ENCODE measurements at places on chromosomes 6 and 20. TPM values are rescaled to one million over a fixed set of nuclear protein-coding genes. Genes with fewer than 3 reads are reported as not detected.

MCM8 gene
- 9.3 TPM for polyA plus RNA-seq

ZNF831 gene
- polyA plus RNA-seq: 0.18 TPM

BHLHE23 gene
- not detected for polyA plus RNA-seq

- peak; percentile 64 for DNase-seq
Observed at GRCh38 chr6:71103641-71104040, 146.8 kb upstream of the B3GAT2 start.

GRCh38 chr6:85945459-85946185 lies 302.9 kb upstream of the SYNCRIP start:
- DNase-seq: no peak

DNA sequence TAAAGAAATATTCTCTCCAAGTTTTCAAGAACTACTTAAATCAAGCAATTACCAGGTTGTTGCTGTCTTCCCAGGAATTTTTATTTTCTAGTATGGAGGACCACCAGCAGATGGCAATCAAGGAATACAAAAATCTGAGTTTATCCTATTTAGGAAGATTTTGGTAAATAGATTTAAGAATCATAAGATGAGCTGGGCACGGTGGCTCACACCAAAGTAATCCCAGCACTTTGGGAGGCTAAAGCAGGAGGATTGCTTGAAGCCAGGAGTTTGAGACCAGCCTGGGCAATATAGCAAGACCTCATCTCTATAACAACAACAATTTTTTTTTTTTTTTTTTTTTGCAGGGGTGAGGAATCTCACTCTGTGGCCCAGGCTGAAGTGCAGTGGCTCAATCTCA lies 19.3 kb upstream of the SEC63 start:
- peak; percentile 63 for DNase-seq

DNA sequence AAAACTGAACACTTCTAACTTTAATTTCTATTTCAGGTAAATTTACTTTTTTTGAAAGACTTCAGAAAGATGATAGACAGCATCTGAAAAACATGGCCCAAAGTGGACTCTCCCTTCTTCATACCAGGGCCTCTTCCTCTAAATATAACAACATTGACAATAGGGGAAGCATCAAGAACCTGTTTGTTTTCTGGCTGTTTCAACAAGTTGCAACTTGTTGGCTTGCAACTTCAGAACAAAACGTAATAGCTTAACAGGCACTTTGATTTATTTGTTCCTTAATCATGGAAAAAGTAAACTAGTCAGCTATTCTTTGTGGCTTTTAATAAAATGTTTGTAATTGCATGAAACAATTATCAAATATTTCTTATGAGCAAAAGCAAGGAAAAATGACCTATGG lies 34.3 kb downstream of the RGS17 start:
- DNase-seq: no peak

Data from muscle of back (tissue), 13 donors.